ENCODE measurements at places on chromosomes 2 and 18.

DNA sequence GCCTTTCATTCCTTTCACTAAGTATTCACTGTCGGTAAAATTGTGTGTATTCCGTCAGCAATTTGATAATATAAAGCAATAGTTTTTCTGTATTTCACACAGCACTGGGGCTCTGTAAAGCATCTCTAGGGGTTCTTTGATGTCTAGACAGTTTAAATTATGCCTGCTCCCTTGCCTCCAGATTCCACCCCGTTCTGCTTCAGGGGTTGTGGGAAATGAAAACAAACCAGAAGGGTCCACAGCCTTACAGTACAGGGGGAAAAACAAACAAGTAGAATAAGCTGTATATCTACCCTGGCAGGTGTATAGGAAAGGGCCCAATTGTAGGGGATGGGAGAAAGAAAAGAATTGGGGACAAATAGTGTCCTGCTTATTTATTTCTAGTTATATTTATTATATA, 63.1 kb downstream of the ASXL3 start:
- DNase-seq, result no peak

DNA sequence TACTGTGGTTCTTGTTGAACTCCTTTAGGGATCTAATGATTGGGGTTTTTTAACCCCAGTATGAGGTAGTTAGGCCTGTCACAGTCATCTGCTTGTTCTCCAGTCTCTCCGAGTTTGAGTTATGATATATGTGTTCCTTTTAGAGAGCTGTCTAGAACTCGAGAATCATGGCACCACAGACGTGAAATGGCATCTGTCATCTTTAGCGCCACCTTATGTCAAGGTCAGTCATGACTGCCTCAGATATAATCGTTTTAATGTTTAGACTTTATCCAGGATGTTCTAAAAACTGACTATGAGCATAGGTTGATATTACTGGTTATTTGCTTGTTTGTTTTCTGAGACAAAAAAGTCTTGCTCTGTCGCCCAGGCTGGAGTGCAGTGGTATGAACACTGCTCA, 112.2 kb downstream of the CEP192 start:
- no peak for DNase-seq

- DNase-seq, result no peak
Observed at GRCh38 chr2:62469548-62469947, 36.4 kb downstream of the TMEM17 start.

DNA sequence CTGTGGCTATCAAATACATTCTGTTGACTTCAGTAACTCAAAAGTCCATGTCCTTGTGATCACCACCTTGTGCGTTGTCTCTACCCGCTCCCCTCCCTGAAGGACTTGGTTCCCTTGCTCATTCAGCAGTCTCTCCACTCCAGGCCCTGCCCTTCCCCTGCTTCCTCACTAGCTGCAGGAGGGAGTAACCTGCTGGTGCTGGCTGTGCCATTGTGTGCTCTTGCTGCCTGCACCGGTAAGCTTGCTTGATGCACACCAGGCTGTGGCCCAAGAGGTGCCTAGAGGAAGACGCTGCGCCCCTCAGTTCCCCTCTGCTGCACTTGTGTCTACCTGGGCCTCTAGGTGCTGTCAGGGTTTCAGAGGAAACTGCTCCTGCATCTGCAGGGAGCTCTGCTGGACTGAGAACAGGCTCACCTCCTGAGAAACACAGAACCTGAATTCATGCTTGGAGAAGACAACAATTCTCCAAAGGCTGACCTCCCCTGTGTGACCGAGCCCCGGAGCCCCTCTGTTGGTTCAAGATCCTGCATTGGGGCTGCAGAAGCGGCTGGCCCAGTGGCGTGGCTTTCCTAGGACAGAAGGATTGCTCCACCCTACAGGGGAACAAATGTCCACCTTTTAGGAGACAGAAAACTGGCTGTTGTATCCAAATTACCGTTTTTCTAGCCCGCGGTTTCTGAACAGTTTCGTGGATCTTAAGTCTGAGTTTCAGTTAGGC, 33.6 kb downstream of the PTPRM start:
- DNase-seq, result no peak

DNA sequence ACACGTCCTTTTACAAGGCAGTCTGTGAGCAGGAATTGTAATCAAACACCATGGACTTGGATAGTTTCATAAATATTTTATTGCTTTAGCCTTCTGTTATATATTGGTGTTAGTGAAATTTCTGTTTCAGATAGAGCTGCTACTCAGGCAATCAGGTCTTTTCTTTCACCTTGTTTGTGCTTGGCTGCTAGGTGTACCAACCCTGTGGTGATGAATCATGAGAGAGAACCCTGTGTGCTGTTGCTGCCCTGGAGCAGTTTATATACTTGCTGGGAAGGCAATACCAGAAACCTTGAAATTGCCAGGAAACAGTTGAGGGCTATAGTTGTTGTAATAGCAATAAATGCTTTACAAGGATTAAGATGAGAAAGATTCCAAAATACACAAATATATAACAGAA, 84.5 kb downstream of the FSHR start:
- no peak for DNase-seq

GRCh38 chr2:6960659-6961058, 43.4 kb downstream of the RNF144A start:
- peak; percentile 79 for DNase-seq

DNA sequence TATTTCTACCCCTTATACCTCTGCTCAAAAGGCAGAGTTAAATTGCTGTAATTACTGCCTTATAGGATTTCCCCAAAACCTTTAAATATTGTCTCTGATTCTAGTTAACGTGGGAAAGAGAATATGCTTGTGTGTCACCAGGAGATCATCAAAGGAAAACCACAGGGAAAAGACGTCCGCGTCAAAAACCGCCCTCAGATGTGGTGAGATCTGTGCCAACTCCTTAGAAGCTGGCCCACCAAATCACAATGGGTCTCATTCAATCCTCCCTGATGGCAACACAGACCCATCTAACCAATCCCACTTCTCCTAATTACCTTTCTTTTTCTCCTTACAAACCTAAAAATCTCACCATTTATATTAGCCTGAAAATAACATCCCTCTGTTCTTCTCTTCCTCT, 25.4 kb downstream of the VPS54 start:
- DNase-seq, result no peak

GRCh38 chr2:73386342-73386868, 769 bp downstream of the ALMS1 start:
- DNase-seq, result no peak

GRCh38 chr18:76407681-76408080, 87.4 kb downstream of the ZNF516 start:
- DNase-seq, result no peak

DNA sequence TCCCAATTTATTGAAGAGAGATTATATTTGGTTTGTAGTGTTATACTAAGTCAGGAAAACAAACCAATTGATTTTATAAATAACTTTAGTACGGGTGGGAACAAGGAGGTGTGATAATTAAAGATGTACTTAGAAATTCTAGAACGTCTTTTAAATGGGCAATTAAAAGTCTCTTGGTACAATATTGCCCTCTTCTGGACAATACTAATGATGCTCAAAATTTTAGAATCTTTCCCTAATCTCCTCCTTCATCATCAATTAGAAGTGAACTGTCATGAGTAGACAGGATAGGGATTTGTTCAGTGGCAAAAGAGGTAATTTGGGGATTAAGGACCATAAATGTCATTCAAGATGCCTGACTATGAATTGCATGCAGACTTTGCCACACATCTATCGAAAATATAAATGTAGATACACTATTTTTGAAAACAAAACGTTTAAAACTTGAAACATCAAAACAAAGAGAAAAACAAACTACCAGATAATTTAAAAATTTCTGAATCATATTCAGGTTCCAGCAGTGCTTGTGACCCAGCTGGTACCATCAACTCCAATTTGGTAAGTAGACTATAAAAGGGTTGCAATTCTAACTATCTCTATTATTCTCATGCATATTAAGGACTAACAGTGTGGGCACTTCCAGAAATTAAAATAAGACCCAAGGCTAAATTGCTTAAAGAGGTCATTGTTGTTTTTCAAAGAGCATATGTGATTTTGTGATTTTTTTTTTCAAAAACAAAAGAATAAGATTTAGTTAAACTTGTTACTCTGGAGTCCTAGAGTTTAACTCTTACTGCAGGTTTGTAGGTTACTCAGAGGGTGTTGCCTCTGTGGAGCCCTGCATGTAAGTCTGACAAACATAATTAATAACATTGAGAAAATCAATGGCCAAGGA, 123.5 kb downstream of the LAMA3 start:
- no peak for DNase-seq

- DNase-seq, result no peak
Observed at GRCh38 chr2:84102274-84102673, 356.8 kb downstream of the SUCLG1 start.

All from hindlimb muscle (tissue), 1 donor.